ENCODE measurements at places on chromosomes 2 and 18. TPM values are rescaled to one million over a fixed set of nuclear protein-coding genes. Genes with fewer than 3 reads are reported as not detected.

DNA sequence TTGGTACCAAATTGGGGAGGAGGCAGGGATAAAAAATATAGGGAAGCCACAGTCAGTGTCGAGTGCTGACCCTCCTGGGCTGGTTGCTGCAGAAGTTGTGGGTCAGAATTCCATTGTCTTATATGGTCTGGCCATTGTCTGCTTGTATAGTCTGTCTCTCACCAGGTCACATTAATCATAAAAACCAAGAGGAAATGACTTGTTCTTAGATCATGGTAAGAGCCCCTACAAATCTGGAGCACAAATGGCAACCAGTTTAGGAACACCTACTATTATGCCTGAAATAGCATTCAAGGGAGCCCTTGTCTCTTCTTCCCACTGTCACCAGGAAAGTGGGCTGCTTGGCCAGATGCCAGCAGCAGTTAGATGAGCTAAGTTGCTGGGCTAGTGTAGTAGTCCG lies 119.7 kb upstream of the RMP24 start:
- DNase-seq, result no peak

DNA sequence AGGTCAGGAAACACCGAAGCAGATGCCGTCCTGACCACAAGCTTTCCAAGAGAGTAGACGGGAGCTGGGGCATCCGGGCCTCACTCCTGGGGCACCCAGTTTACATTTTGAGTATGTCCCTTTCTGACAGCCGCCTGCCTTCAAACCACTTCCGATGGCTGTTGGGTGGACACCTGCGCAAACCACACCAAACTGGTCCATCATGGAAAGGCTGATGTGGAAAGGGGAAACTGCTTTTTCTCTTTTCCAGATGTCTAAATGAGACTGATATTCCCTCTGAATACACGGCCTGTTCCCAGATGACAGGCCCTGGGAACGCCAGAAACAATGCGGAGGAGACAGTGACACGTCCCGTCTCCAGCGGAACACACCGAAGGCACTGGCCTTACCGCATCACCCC lies 290.0 kb upstream of the SALL3 start:
- no peak for DNase-seq

- no peak for DNase-seq
Measured at GRCh38 chr2:236934656-236935055, 151.0 kb upstream of the COPS8 start.

- DNase-seq, result no peak
Measured at GRCh38 chr2:4391013-4391412, 687.6 kb downstream of the DCDC2C start.

DNA sequence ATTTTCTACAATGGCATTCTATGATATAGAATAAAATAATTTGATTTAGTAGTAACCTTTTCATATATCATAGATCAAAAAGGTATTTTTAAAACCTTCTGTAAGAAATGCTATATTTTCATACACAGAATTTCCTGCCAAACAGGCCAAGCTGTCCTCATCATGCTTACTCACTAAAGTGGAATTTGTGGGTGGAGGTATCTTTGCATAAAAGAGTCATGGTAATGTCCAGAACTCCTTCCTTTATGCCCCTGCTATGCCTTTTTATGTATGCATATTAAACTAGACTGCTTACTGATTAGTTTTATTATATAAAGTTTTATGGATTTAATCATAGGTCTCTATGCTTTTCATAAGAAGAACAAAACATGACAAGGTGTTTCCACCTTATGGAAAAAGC lies 27.5 kb upstream of the MARCHF7 start:
- peak; percentile 36 for DNase-seq

GRCh38 chr18:6879508-6880195 lies 150.1 kb downstream of the ARHGAP28 start:
- no peak for DNase-seq

- no peak for DNase-seq
Measured at GRCh38 chr2:29786361-29786760, 135.0 kb downstream of the ALK start.

GRCh38 chr2:238703053-238703415 lies 144.9 kb upstream of the TWIST2 start:
- DNase-seq, result no peak

- peak; percentile 68 for DNase-seq
Measured at GRCh38 chr18:10139783-10140410, 226.1 kb downstream of the VAPA start.

DNA sequence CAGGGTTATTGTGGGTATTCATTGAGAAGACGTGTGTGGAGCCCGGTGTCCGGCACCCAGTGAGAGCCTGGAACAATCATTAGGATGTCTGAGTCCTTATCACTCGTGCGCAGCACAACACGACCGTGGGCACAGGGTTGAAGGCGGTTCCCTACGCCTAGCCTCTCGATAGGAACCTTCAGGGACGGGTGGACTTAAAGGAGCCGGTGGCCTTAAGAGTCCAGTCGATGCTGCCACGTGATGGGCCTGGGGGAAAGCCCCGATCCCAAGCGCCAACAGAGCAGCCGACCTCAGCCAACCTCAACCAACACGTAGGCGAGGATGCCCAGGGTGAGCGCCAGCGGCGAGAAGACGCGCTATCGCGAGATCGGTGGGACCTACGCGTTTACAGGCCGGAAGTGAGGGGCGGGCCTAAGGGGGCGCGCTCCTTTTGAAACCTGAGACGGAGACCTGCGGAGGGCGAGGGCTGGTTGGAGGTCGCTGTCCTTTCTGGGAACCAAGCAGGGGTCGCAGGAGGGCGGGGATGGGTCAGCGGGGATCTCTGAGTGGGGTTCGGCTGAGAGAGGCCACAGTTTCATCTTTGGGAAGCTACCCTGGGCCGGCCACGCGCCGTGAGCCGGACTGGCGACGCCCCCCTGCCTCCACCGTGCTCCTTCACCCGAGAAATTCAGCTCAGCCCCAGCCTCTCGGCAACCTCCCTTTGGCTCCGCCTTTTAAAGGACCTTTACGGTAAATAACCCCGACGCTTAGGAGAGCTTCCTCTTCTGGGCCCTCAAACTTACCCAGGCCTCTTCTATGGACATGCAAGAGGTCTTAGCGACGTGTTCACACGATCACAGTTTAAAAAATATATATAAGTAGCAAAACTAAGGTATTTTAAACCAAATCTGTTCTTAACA lies 28.3 kb downstream of the WNT10A start:
- DNase-seq, result no peak

DNA sequence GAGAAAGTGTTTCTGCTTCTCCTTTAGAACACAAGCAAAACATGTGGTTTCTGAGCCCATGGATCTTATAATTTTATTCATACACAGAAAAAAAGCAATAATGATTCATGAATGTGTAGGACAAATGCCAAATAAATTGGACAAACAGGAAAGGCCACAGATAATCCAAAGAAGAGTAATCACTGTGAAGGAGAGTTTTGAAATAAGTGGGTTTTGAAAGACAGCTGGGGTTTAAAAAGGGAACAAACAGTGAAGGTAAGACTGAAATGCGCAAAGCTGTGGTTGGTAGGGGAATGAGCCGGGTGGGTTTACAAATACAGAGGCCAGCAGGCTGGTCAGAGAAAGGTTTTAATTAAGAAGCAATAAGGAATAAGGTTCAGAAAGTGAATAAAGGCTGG lies 50.0 kb upstream of the MBOAT2 start:
- DNase-seq, result no peak

DNA sequence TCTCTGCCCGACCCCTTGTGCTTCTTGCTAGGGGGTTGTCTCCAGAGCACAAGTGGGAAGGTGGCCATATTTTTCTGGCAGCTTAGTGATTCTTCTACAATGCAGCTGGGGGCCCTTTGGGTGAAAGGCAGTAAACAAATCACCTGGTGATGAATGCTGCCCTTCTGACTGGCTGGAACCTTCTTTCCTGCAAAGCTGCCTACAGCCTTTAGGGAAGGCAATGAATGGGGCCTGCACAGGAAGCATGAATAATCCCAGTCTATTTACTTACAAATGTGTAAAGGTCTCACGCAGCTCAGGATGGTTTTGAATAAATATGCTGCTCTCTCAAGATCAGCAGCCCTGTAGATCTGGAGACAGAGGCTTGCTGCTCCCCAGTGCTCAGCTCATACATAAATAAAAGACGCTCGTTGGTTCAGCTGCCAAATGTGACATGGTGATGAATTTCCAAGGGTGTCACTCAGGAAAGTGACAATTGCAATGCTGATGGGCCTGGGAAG lies 289.2 kb downstream of the TDRD15 start:
- no peak for DNase-seq

DNA sequence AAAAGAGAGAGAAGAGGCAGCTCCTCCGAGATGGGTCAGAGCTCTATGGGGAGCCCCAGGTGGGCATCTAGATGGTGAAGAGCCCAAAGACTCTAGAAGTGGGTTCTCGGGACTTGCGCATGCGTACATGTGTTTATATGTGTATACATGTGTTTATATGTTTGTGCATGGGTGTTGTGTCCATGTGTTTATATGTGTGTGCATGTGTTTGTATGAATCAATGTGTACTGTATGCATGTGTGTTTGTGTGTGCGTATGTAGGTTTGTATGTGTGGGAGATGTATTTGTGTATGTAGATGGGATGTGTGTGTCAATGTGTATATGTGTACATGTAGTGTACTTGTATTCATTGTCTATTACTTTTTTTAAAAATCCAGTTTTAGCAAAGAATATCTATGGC lies 25.6 kb downstream of the DNPEP start:
- DNase-seq, result no peak

DNA sequence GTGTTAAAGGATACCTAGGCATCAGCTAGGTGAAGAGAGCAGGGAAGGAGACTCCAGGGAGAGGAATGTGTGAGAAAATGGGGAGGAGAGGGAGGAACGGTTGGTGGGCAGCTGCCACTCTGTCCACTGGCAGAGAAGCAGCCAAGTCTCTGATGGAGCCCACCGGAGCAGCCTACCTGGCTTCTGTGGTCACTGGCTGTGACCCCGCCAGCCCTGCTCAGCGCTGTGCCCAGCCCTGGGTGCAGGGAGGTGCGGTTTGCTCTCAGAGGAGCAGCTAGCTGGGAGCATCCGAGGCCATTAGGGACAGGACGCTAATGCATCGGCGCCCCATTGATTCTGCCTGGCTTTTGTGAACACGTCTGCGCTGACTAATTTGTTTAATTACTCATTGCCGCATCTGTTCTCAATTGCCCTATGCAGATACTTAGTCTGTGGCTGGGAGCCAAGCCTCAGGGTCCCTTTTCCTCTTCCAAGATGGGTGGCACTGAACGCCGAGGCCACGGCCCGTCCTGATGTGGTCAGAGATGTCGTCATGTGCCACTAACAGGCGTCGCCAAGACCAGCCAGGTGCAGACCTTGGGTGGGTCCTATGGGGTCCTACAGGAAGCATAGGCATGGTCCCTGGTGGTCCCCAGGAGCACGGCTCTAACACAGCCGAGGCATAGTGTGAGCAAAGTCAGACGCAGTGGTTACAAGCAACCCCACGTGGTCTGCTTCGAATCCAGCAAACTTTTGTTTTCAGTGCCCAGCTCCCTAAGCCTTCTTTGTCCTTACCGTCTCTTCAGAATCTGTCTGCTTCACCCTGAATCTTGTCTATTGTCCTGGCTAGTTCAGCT lies 82.0 kb downstream of the RRM2 start:
- peak; percentile 12 for DNase-seq

DNA sequence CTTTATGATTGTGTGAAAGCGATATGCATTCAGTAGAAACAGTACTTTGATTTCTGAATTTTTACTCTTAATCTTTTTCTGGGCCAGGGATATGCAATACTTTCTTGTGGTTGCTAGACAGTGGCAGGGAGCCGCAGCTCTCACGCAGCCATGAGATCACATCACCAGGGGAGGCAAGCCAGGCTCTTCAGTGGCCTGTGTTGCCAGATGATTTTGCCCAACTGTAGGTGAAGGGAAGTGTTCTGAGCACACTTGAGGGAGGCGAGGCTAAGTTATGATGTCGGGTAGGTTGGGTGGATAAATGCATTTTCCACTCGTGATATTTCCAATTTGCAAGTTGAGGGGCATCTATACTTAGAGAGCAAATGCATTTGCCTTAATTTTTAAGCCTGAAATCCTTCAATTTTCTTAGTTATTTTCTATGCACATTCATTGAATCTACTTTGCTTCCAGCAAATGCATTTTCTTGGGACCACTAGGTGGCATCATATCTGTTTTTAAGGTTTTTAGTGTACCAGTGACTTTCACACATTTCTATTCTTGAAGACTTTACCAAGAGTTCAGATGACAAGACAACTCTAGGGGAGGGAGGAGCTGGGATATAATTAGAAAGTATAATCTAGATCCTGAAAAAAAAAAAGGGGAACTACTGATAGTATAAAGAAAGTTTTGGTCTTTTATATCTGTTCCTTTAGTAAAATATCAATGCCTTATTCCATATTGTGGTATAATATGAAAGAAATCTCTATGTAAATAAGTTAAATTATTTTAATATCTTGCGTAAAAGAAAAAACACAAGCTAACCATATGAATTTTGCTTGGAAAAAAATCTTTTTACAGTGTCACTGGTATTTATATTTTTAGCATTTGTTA lies 643.3 kb downstream of the SOCS6 start:
- peak; percentile 24 for DNase-seq

DNA sequence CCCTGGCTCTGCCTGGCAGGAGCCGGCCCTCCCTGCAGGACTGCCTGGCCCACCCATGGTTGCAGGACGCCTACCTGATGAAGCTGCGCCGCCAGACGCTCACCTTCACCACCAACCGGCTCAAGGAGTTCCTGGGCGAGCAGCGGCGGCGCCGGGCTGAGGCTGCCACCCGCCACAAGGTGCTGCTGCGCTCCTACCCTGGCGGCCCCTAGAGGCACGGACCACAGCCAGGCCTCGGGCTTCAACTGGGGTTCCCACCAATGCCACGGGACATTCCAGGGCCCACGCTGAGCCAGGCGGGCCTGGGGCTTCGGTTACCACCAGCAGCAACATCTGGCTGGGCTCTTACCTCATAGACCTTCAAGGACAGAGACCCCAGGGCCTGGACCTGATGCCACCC lies 6.1 kb upstream of the GMPPA start:
- DNase-seq, result no peak

- DNase-seq, result no peak
Measured at GRCh38 chr2:16215902-16216557, 275.7 kb downstream of the MYCN start.

DNA sequence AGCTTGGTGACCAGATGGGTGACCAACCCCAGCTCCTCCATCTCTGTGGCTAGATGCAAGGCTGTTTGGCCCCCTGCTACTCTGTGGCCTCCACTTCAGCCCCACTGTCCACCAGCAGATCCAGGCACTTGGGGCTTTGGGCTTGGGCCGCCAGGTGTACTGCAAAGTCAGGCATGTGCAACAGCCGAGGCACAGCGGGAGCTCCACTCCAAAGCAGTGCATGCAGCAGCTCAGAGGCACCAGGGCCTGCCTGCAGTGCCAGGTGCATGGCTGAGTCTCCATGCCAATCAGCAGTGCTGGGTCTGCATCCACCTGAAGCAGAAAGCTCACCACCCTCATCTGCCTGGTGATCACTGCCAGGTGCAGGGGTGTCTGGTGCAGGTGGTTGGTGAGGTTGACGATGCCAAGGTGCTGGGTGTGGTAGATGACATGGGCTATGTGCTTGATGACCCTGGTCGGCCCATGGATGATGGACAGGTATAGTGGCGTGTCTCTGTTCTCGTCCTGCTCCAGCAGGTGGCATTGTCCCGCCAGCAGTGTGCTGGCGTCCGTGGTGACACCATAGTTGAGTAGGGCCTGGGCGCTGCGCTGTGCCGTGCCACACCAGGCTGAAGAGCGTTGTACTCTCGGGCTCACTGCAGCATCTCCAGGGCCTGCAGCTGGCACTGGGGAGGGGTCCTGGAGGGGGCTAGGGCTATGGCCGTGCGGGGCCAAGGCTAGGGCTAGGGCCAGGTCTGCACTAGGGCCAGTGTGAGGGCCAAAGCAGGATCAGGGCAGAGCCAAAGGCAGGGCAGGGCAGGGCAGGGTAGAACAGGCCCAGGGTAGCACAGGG lies 1.0 kb upstream of the ANKRD62 start:
- no peak for DNase-seq

OSR1 gene
- 10.8 TPM for total RNA-seq

FN1 gene
- total RNA-seq, result 2,848 TPM

KIAA2012 gene
- 0.31 TPM for total RNA-seq

DPY30 gene
- total RNA-seq, result 66.1 TPM

UGT1A5 gene
- total RNA-seq, result not detected

SYT4 gene
- total RNA-seq, result not detected
